Neural progenitor cell (in vitro differentiated cells): ENCODE measurements at places on chromosomes 13 and 19. TPM values are rescaled to one million over a fixed set of nuclear protein-coding genes. Genes with fewer than 3 reads are reported as not detected.

GRCh38 chr13:42363941-42364612 is 92.1 kb downstream of the AKAP11 start:
- no peak for DNase-seq

GRCh38 chr13:111620586-111620985 is 300.1 kb downstream of the TEX29 start:
- no peak for DNase-seq

GRCh38 chr19:38892841-38893240 is 6.6 kb downstream of the SIRT2 start:
- no peak for DNase-seq

GRCh38 chr13:60019119-60019993 is 144.4 kb downstream of the DIAPH3 start:
- DNase-seq: no peak

DNA sequence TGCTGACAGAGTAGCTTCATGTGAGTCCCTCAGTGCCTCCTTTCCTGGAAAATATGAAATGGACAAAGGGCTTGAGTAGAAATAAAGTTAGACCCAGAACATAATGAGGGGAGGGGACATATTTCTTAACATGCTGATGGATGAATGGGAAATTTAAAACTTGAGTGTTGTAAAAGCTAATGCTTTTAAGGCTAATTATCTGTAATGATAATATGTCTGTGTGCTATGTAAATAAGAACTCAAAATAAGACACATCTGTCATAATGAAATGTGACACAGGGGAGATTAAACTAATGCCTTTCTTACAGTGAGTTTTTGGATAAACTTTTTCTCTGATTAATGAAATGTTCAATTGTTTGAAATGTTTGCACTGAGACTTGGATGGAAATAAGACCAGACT is 65.8 kb upstream of the RFXAP start:
- no peak for DNase-seq

The FFAR1 gene
- total RNA-seq: 0.06 TPM in 1 of 2 replicates, not detected in the other

The FUT1 gene
- total RNA-seq: 2.9 and 5.1 TPM in 2 replicates

DNA sequence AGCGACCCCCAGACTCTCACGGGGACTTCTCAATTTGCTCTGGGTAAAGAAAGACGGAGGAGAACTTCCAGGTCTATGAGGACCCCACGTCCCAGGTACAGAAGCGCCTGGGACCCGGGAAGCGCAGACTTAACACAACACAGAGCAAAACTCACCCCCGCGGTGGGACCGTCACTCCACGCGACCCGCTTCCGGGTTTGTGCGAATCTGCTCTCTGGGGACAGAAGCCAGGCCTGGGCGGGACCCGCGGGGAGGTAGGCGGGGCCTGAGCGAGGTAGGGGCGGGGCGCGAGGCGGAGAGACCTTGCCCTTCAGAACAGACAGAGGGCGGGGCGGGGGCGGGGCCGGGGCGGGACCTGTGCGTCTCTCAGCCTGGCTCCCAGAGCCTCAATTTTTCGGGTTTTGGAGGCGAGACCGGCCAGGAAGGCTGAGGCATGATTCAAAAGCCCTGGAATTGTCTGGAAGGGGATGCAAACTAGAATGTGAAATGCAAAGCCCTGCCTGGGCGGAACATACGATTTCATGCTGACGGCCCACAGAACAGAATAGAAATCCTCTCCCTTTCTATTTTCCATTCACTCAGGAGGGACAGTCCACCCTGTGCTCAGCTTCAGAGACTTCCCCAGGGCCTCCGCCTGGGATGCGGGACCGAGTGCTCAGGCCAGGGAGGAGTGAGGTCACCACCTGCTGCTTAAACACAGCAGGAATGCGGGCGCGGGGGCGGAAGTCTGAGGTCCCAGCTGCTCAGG is 19.3 kb upstream of the ZNF888 start:
- DNase-seq: peak; percentile 87

DNA sequence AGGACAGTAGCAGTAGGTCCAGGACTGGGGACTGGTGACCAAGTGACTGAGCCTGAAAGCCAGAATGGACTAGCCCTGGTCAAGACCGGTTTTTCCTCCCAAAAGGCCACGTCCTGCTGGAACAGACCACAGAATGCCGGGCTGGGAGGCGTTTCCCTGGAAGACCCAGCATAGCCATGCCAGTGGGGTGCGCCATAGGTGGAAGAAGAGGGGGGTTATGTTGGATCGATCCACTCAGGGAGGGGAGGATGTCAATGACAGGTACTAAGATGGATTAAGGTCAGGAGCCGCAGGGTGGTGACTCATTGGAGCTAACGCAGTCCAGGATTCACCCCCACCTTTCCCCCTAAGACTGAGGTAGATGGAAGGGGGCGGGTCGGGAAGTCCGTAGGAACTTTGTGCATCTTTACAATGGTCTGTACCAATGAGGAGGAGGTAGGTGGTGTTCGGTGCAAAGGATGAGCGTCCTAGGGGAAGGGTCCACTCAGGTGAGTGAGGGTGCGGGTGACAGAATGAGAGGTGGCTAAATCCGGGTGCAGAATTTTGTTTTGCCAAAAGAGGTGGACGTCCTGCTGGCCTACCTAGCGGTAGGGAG is 21.0 kb downstream of the VASP start:
- peak; percentile 73 for DNase-seq

The IGFL1 gene
- total RNA-seq: not detected in 2 replicates

- peak; percentile 75 for DNase-seq
Measured at GRCh38 chr19:48400018-48400742, 6.7 kb downstream of the GRIN2D start.
